Activated naive CD8-positive, alpha-beta T cell treated with anti-CD3 and anti-CD28 coated beads for 36 hours (primary cell): ENCODE measurements at places on chromosomes 1 and 21.
A peak's percentile ranks its signal among the peaks of the same experiment; 100 is the strongest.

- DNase-seq: no peak
- peaks cover 41% of the 10 kb centered on the region for H3K36me3 ChIP-seq
- H3K4me3 ChIP-seq: no peak overlapping the region
- H3K27me3 ChIP-seq: no peaks in the 10 kb centered on the region
These were observed 19.0 kb downstream of the THEMIS2 start for GRCh38 chr1:27891196-27891889.

- H3K4me1 ChIP-seq: no peaks in the 10 kb centered on the region
- DNase-seq: no peak
- no peak overlapping the region for H3K4me3 ChIP-seq
- no peak overlapping the region for H3K27ac ChIP-seq
- H3K36me3 ChIP-seq: peaks cover 2% of the 10 kb centered on the region
These were observed 487.3 kb downstream of the SIPA1L2 start for GRCh38 chr1:232142403-232143314.

GRCh38 chr1:114468710-114469468 lies 42.1 kb downstream of the TRIM33 start:
- peaks cover 45% of the 10 kb centered on the region for H3K4me1 ChIP-seq
- H3K36me3 ChIP-seq: peaks cover 33% of the 10 kb centered on the region
- H3K27me3 ChIP-seq: no peaks in the 10 kb centered on the region
- no peak overlapping the region for H3K4me3 ChIP-seq
- H3K27ac ChIP-seq: peak overlapping the region; percentile 66
- no peak for DNase-seq

DNA sequence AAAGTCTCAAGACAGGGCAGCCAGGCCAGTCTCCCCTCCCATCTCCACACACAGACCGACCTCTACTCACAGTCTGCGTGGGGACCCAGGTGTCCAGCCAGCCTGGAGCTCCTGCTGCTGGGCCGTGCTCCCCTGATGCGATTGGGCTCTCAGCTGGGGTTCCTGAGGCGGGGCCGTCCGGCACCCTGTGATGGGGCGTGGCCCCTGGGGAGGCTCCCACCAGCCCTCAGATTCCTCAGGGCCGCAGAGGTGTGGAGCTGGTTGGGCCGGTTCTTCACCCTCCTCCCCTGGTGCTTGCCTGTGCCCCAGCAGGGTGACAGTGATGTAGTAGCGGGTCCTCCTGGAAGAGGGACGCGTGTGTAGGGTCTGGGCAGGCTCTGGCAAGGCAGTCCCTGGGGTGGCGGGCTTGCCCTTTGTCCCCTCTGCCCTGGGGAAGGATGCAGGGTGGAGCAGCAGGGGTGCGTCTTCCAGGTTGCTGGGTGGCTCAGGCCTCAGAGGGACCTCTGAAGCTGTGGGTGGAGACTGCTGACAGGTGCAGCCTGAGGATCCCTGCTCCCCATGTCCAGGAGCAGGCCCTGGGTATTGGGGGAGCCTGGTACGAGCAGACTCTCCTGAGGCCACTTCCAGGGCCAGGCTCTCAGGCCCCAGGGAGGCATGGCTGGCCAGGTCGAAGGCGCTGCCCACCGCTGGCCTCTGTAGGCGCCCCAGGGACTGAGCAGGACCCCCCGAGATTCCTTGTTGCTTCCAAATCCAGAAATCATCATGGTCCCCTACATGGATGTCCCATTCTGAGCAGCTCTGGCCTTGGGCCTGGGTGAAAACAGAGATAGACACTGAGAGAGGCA lies at the start of gene CRYBG2:
TSS of gene CRYBG2 (minus strand) at position 155 of the 845 bp plus-strand sequence. CDS start 7,473 bp downstream, outside the sequence.
- H3K27me3 ChIP-seq: no peaks in the 10 kb centered on the region
- DNase-seq: no peak
- no peaks in the 10 kb centered on the region for H3K36me3 ChIP-seq

GRCh38 chr1:227902641-227902990 lies 45.1 kb downstream of the WNT9A start:
- H3K36me3 ChIP-seq: no peaks in the 10 kb centered on the region
- H3K4me1 ChIP-seq: peaks cover 6% of the 10 kb centered on the region
- H3K27ac ChIP-seq: no peak overlapping the region
- no peaks in the 10 kb centered on the region for H3K27me3 ChIP-seq
- no peak for DNase-seq

DNA sequence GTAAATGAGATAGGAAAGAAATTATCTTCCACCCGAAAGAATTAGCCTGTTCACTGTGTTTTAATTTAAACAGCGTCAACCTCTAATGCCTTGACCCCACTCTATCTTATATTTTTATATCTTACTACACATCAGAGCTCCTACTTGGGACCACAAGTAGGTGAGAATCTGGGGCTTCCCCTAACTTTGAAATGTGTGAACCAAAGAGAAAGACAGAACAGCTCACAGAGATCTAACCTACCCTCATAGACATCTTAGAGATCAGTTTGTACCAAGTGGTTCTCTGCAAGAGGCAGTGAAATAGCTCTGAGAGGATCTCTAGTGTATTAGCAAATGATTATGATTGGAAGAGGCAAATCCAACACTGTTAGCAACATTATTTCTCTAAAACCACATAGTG lies 31.0 kb upstream of the IFI16 start:
- peaks cover 9% of the 10 kb centered on the region for H3K27me3 ChIP-seq
- H3K4me1 ChIP-seq: peaks cover 8% of the 10 kb centered on the region
- peaks cover 15% of the 10 kb centered on the region for H3K36me3 ChIP-seq
- no peak for DNase-seq

GRCh38 chr21:15437883-15438282 lies 291.9 kb upstream of the USP25 start:
- no peaks in the 10 kb centered on the region for H3K27me3 ChIP-seq
- H3K36me3 ChIP-seq: peaks cover 1% of the 10 kb centered on the region
- H3K4me1 ChIP-seq: peaks cover 30% of the 10 kb centered on the region
- H3K27ac ChIP-seq: peak overlapping the region; percentile 28

GRCh38 chr1:62882201-62883104 lies 98.5 kb downstream of the ATG4C start:
- H3K4me3 ChIP-seq: no peak overlapping the region
- no peak overlapping the region for H3K27ac ChIP-seq
- H3K36me3 ChIP-seq: no peaks in the 10 kb centered on the region
- peaks cover 28% of the 10 kb centered on the region for H3K27me3 ChIP-seq
- DNase-seq: no peak

GRCh38 chr1:16128338-16128741 lies 27.5 kb downstream of the EPHA2 start:
- no peaks in the 10 kb centered on the region for H3K27me3 ChIP-seq
- no peak for DNase-seq
- H3K4me3 ChIP-seq: no peak overlapping the region
- H3K36me3 ChIP-seq: no peaks in the 10 kb centered on the region

GRCh38 chr1:180489976-180490375 lies 12.4 kb downstream of the ACBD6 start:
- no peak overlapping the region for H3K4me3 ChIP-seq

DNA sequence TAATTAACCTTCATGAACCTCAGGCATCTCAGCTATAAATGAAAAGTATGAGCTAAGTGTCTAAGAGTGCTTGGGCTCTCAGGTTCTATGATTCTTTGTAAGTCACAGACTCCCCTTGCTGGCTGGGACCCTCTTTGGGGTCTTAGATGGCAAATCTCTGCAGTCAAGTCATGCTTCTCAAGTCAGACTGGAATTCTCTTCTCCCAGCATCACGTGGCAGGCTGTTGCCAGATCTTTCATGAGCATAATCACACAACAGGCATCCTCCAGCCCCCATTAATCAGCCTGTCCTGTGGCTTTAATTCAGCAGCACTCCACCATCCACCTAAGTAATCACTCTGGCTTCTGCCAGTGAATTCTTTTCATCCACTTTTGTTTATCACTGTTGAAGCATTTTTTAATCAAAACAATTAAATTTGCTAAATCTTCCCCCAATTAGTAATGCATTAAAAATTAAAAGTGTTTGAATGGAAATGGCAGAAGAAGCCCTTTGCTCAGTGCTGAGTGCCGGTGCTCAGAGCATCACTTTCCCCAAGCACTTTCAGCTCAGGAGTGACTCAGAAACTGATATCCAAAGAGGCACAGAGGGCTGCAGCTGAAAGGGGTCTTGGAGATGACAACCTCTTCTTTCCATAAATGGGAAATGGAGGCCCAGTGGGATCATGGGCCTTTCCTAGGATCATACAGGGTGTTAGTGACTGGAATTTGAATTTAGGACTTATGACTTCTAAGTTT lies 50.2 kb downstream of the C8A start:
- no peak overlapping the region for H3K4me3 ChIP-seq
- H3K4me1 ChIP-seq: no peaks in the 10 kb centered on the region
- H3K36me3 ChIP-seq: no peaks in the 10 kb centered on the region
- no peak overlapping the region for H3K27ac ChIP-seq
- peaks cover 4% of the 10 kb centered on the region for H3K27me3 ChIP-seq
- no peak for DNase-seq

GRCh38 chr1:178418284-178418955 lies 78.3 kb downstream of the CLEC20A start:
- no peak overlapping the region for H3K27ac ChIP-seq
- H3K4me1 ChIP-seq: no peaks in the 10 kb centered on the region
- H3K27me3 ChIP-seq: peaks cover 4% of the 10 kb centered on the region
- no peak for DNase-seq

- DNase-seq: no peak
- H3K36me3 ChIP-seq: no peaks in the 10 kb centered on the region
- no peak overlapping the region for H3K27ac ChIP-seq
- H3K4me1 ChIP-seq: peaks cover 2% of the 10 kb centered on the region
- H3K4me3 ChIP-seq: no peak overlapping the region
- peaks cover 41% of the 10 kb centered on the region for H3K27me3 ChIP-seq
These were observed 196.9 kb downstream of the PRDM2 start for GRCh38 chr1:13896932-13897331.

DNA sequence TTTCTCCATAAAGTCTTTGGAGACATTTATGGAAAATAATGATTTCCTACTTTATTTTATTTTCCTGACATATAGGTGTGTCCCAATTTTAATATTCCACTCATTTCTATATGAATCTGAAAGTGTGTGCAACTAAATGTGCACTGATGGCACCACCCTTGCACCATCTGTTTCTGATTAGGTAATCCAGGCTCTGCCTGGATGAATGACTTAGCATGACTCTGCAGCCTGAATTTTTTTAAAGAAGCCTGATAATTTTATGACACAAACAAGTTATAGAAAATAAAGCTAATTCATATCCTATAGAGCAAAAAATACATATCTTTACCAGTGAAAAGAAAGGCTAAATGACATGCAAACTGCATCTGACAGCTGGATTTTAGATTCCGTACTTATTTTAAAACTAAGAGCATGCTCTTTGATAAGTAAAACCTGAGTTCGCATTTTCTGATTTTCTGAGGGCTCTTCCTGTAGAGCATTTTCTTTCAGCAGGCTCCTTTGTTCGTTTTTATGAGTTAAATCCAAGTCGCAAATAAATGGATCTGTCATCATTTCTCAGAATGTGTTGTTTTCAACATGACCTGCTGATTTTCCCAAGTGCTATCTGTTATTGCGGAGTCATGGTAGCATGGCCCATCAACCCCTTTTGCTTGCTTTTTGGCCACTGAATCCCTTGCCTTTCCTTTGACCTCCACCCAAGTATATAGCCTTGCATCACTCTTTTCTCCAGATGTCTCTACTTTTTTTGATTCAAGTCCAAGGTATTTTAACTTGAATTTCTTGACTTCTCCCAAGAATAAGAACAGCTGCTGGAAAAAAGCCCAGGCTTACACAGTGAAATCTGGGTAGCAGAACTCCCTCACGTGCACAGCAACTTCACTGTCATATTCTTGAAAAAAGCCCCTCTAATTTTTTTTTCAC lies 52.8 kb upstream of the LYPLAL1 start:
- H3K36me3 ChIP-seq: no peaks in the 10 kb centered on the region
- no peaks in the 10 kb centered on the region for H3K27me3 ChIP-seq
- H3K4me3 ChIP-seq: no peak overlapping the region
- no peaks in the 10 kb centered on the region for H3K4me1 ChIP-seq
- no peak for DNase-seq
- H3K27ac ChIP-seq: no peak overlapping the region

DNA sequence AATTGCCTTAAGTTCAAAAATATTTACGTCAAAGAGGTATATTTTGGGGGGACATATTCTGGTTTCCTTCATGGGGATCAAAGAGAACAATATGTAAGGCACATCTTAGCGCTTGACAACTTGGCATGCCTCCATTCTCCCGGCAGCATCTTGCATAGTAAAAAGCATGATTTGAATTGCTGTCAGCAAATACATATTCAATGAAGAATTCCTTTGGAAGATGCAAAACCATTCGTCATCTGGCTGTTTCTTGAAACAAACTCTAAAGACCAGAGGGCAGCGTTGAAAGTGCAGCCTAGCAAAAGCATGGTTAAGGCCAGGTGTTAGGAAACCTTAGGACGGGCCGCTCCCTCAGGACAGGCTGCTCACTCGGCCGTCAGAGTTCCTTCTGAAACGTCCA lies 3.4 kb upstream of the PIK3CD start:
- no peaks in the 10 kb centered on the region for H3K27me3 ChIP-seq
- peaks cover 48% of the 10 kb centered on the region for H3K4me1 ChIP-seq

GRCh38 chr1:200975458-200975857 lies 48.1 kb downstream of the KIF21B start:
- peaks cover 28% of the 10 kb centered on the region for H3K36me3 ChIP-seq
- H3K4me1 ChIP-seq: peaks cover 2% of the 10 kb centered on the region
- H3K27ac ChIP-seq: no peak overlapping the region
- no peak overlapping the region for H3K4me3 ChIP-seq
- no peak for DNase-seq
- no peaks in the 10 kb centered on the region for H3K27me3 ChIP-seq

GRCh38 chr1:210535761-210536160 lies 207.1 kb downstream of the HHAT start:
- DNase-seq: no peak
- H3K27ac ChIP-seq: no peak overlapping the region
- no peaks in the 10 kb centered on the region for H3K27me3 ChIP-seq
- no peaks in the 10 kb centered on the region for H3K36me3 ChIP-seq
- H3K4me1 ChIP-seq: no peaks in the 10 kb centered on the region
- no peak overlapping the region for H3K4me3 ChIP-seq

- H3K27ac ChIP-seq: no peak overlapping the region
- H3K27me3 ChIP-seq: peaks cover 3% of the 10 kb centered on the region
- H3K4me1 ChIP-seq: no peaks in the 10 kb centered on the region
- H3K36me3 ChIP-seq: no peaks in the 10 kb centered on the region
These were observed 130.7 kb upstream of the ZNF648 start for GRCh38 chr1:182192215-182192614.

- H3K4me3 ChIP-seq: no peak overlapping the region
- no peaks in the 10 kb centered on the region for H3K36me3 ChIP-seq
- peaks cover 22% of the 10 kb centered on the region for H3K27me3 ChIP-seq
- DNase-seq: no peak
- H3K4me1 ChIP-seq: no peaks in the 10 kb centered on the region
These were observed 14.0 kb upstream of the LORICRIN start for GRCh38 chr1:153245466-153245865.

DNA sequence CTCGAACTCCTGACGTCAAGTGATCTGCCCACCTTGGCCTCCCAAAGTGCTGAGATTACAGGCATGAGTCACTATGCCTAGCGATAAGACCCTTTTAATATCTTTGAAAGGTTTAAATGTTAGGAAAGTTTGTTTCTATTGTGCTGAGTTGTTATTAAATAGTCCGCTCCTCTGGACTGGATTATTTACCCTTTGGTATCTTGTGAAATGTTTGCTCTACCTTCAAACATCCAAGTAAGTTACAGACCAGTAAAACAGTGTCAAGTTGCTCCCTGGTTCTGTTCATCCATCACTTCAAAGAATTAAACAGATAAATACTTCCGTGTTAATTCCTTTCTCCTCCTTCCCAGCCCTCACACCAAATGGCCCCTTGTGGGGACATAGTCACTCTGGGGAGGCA lies 44.8 kb downstream of the CASQ2 start:
- H3K36me3 ChIP-seq: no peaks in the 10 kb centered on the region
- DNase-seq: no peak
- H3K27me3 ChIP-seq: peaks cover 7% of the 10 kb centered on the region
- no peaks in the 10 kb centered on the region for H3K4me1 ChIP-seq
- H3K4me3 ChIP-seq: no peak overlapping the region
- no peak overlapping the region for H3K27ac ChIP-seq
